ENCODE measurements at places on chromosomes 16 and 17.

DNA sequence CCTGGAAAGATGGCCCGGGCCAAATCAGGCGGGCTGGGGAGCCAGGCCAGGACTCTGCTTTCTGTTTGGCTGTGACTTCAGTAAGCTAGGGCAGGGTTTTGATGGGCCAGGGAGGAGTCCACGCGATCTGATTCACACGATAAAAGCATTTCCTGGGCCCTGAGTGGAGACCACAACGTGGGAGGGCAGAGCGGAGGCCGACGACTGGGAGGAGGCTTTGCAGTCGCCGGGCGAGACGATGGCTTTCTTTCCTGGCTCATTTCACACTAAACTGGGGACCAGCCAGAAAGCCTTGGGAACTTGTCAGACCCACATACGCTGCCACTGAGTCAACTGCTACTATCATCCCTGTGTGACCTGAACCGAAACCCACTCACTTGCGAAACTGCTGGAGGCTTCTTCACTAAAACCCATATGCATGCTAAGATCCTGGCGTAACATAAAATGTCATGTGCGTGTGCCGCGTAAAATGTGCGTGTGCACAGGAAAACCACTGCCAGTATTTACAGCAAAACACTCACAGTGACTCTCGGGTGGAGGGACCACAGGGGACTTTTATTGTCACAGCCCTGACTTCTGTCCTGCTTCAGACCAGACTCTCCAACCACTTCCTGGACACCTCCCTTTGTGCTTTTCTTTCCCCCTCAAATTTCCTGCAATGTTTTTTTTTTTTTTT lies 14.2 kb upstream of the RHBDF2 start:
- DNase-seq: peak; percentile 91

DNA sequence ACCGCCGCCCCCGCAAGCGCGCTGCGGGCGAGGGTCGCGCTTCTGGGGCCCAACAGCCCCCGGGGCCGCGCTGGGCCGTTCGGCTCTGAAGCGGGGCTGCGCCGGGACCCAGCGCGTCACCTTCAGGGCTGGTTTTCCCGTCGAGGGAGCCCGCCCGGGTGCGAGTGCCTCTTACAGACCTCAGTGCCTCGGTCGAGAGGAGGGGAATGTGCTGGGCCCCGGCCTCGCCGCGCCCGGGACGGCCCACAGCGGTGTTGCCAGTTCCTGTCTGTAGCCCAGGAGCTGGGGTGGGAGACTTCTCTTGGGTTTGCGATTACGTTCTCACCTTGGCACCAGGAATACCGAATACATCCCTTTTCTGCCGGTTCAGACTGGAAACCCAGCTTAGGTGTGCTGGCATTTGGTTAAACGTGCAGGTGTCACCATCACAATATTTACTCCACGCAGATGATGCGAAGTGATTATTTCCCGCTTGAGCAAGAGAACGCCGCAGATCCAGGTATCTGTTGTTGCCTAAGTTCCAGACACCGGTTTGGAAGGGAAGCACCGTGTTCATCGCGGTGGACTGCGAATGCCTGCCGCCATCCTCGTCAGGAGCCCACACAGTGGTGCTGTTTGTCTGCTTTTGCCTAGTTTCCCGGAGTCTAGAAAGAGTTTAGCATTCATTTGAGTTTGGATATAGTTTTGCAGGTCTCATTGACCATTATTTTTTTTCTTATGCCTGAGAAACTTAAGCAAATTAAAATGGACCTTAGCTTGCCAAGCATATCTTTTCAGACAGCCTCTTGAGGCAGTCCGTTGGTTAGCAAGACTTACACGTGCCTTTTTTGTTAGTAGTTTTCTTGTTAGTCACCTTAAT lies 914 bp downstream of the MAP1LC3B start:
- DNase-seq: peak; percentile 40

GRCh38 chr17:45941395-45941794 lies 47.0 kb downstream of the MAPT start:
- DNase-seq: no peak

GRCh38 chr17:58580671-58581070 lies 66.2 kb upstream of the MTMR4 start:
- no peak for DNase-seq

DNA sequence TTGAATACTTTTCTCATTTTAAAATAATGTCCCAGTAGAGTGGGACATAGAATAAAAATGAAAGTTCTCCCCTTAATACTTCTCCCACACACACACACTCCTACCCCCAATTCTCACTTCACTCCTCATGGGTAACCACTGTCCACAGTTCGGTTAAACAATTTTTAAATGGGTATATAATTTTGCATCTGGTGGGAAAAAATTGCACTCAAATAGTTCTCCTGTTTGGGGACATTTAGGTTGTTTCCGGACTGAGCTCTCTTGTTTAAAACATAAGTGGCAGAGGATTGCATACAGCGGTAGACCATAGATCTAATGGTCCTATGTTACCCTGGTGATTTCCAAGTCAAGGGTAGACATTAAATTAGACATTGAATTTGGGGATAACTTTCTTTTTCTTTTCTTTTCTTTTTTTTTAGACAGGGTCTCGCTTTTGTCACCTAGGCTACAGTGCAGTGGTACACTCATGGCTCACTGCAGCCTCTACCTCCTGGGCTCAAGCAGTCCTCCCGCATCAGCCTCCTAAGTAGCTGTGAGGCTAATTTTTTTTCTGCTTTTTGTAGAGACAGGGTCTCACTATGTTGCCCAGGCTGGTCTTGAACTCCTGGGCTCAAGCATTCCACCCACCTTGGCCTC lies 138.3 kb downstream of the SOCS1 start:
- DNase-seq: peak; percentile 70

DNA sequence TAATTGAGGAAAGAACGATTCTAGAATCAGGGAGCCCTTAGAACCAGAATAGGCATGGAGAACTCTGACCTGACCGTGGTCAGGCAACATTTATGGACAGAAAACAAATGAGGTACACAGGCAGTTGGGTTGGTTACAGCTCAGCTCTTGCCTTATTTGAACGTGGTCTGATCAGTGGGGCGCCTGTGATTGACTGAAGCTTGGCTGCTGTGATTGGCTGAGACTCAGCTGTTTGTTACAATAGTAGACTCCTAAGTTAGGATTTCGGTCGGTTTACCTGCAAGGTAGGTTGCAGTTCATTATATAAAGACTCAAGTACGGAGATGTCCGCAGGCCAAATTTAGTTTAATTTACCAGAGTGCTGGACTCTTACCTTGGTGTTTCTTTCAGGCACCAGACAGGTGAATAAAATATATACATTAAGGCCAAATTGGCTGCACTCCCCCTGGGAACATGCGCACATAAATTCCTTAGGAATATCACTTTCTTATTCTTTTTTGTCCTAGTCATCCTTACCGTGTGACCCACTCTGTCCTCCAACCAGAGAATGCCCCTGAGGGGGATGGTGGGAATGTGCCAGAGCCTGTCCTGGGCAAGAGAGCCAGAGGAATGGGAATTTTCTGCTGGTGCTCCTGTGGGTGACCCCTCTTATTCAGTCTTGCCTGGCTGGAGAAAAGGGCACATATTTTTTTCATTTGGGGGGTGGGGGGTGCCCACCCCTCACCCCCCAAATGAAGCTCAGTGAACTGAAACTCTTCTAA lies 7.5 kb upstream of the CSNK2A2 start:
- no peak for DNase-seq

- DNase-seq: no peak
Observed at GRCh38 chr16:71649704-71650103, 23.7 kb downstream of the MARVELD3 start.

DNA sequence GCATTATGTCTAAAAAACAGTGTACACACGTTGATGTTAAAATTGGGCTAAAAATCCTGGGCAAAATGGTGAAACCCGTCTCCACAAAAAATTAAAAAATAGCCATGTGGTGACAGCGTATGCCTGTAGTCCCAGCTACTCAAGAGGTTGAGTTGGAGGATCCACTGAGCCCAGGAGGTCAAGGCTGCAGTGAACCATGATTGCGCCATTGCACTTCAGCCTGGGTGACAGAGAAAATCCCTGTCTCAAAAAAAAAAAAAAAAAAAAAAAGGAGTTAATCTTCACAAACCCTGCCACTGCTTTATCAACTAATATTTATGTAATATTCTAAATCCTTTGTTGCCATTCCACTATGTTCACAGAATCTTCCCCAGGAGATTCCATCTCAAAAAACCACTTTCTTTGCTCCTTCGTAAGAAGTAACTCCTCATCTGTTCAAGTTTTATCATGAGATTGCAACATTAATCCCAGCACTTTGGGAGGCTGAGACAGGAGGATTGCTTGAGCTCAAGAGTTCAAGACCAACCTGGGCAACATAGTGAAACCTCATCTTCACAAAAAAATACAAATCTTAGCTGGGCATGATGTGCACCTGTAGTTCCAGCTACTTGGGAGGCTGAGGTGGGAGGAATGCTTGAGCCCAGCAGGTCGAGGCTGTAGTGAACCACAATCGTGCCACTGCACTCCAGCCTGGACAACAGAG lies 1.9 kb upstream of the C16orf87 start:
- no peak for DNase-seq

GRCh38 chr17:59815965-59816364 lies 76.8 kb downstream of the TUBD1 start:
- no peak for DNase-seq

- no peak for DNase-seq
Observed at GRCh38 chr17:4720787-4721186, 10.4 kb downstream of the ARRB2 start.
